ENCODE measurements at places on chromosomes 1 and 21.

DNA sequence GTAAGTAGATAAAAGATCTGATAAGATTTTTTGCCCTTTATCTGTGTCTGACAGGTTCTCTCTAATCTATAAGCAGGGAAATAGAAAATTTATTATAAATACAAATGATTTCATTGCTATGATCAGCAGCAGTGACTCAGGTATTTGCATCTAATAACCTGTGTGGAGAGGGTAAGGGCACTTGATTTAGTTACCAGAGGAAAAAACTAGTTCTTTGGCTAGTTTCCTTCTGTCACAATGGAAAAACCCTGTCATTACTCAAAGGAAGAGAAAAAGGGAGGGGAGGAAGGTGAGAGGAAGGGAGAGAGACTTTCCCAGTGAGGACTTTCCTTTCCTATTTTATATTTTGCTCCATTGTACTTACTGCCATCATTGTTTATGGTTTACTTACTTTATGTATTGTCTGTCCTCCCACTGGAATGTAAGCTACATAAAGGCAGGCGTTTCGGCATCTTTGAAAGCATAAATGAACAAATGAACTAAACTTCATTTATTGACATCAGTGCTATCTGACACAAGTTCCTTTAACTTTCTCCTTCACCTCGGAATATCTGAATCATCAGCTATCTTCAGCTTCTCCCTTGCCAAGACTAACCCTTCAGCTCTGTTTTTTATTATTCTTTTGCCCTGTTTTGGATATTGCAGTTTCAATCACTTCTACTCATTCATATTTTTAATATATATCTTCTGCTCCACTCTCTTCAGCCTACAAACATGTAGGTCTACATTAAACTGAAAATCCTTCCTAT lies 34.9 kb downstream of the WDR3 start:
- no peak for DNase-seq

GRCh38 chr1:219220945-219221344 lies 47.3 kb downstream of the LYPLAL1 start:
- no peak for DNase-seq

DNA sequence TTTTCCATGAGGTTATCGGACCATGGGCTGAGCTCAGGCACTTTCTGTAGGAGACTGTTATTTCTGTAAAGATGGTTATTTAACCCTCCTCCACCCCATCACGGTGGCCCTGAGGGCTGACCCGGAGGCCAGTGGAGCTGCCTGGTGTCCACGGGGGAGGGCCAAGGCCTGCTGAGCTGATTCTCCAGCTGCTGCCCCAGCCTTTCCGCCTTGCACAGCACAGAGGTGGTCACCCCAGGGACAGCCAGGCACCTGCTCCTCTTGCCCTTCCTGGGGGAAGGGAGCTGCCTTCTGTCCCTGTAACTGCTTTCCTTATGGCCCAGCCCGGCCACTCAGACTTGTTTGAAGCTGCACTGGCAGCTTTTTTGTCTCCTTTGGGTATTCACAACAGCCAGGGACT lies 2.6 kb upstream of the CCDC28B start:
- no peak for DNase-seq

DNA sequence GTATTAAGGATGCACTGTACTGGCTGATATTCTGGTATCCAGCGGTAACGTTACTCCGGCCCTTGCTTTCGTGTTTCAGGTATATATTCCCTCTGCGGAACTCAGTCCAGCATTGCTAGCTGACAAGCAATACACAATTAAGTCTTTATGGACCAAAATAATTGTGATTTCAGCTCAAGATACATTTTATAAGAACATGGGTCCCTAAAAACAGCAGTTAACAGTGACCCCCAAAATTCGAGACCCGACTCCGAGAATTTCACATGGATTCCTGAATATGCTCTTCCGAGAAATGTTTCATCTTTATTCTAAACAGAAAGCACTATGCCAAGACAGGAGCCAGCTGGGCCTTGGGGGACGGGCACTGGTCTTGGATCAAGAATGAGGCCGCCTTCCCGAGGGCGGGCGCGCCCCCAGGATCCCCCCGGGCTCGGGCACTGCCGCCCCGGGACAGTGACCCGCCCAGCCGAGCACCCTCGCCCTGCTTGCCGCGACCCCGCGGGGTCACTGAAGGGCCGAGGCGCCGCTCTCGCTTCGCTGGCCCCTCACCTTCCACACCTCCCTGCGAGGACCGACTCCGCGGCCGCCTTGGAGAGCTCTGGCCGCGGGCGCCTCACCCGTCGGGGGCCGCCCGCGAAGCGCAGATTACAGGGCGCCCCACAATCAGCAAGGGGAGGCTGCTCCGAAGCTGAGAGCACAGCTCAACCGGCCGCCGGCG lies 610 bp downstream of the SCYL3 start:
- DNase-seq: no peak

- DNase-seq: no peak
Observed at GRCh38 chr1:38337711-38338110, 291.1 kb upstream of the POU3F1 start.

GRCh38 chr1:55015123-55015522 lies 16.4 kb downstream of the BSND start:
- DNase-seq: no peak

DNA sequence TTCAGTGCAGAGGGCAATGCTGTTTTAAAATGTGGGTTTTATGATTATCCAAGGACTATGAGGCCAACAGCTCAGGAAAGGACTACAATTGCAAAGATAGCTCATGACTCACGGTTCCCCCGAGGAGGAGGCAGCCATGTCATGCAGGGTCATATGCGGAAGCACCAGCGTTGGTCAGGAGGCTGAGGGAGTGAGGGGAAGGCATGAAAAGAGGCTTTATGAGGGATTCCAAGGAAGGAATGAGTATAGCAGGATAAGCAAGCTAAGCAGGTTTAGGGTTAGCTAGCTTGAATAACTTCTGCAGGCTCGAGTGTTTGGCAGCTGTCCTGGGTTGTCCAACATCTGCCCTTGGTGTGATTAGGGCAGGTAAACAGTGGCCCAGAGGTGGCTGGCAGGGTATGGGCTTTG lies 495.1 kb downstream of the SETD4 start:
- DNase-seq: no peak

GRCh38 chr1:166612886-166613285 lies 226.4 kb upstream of the POGK start:
- DNase-seq: no peak

GRCh38 chr1:78884685-78885452 lies 121.7 kb downstream of the ADGRL4 start:
- DNase-seq: no peak

- no peak for DNase-seq
Observed at GRCh38 chr1:10057343-10057742, 24.6 kb downstream of the UBE4B start.

DNA sequence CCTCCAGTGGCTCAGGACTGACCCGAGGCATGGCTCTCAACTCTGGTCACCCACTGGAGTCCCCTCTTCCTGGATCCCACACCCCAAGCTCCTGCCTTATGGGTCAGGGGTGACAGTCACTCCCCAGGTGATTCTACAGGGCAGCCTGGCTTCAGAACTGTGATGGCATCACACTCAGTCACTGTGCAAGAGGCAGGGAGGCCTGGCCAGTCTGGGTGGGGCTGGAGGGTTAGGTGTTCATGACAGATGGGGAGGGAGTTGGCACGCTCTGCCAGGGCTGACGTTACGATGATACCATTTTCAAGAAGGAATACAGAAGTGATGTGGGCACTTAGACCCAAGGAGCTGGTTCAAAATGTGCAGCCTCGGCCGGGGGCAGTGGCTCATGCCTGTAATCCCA lies 25.2 kb upstream of the ABCG1 start:
- DNase-seq: peak; percentile 50

DNA sequence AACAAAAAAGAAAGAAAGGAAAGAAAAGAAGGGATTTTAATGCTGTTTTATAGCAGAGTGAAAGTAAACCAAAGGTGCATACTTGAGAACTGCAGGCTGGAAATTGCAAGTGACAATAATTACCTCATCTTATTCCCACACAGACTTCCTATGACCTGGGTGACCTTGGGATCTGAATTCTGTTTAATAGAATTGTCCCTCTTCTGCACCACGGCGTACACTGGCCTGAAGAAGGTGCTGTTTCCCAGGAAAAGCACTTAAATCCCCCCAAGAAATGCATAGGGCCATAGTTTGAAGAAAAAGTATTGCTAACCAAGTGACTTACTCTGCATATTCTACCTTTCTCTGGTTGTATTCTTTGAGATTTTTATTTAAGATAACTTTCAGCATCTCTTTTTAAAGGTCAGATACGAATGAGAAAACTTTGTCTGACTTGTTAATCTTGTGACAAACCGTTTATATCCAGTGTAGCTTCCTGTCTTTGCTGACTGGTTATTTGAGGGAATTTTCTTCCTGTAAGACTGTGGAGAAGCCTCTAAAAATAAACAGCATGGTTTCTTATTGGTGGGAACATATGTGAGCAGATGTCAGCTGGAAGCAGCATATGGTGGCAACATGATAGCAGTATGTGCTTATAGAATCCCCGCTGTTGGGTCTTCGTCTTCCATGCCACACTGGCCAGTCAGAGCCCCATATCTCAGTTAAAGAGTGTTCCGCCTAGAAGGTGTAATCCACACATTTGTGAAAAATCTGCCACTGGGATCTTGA lies 16.3 kb downstream of the TGFB2 start:
- no peak for DNase-seq

DNA sequence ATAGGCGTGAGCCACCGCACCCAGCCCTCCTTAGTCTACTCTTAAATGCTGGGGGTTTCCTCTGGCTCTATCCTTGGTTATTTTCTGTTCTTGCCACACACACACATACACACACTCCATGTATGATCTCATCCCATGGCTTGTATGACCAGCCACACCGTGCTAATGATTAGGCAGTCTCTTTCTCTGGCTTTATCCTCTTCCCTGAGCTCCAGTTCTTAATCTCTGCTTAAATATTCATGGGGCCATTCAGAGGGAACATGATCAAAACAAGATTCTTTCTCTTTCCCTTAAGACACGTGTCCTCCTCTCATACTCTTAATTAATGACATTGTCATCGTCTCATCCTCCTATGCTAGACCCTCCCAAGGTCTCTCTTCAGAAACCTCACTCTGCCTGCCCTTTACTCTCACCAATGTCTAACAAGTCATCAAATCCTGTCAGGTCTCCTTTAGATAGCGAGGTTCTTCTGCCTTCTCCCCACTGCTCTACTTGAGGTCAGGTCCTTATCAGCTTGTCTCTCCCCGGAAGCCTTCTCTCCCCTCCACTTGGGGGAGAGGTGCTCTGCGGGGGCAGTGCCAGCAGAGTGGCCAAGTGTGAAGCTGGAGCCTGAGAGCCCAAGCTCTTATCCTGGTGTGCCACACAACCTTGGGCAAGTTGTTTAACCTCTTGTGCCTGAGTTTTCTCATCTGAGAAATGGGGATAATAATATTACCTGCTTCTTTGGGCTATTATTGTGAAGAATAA lies 83.0 kb upstream of the GNG12 start:
- no peak for DNase-seq

DNA sequence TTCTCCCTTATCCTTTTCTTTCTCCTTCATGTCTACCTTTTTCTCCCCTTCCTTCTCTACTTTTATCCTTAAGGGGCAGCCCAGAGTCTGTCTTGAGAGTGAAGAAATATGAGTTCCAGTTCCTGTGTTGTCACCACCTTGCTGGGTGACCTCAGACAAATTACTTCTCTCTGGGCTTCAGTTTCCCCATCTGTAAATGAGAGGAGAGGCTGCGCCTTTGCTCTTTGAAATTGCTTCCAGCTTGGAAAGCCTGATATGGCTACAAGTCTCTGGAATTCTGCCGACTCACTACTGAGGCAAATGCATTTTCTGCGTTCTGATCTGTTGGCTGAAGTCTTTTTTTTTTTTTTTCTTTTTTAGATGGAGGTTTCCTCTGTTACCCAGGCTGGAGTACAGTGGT lies 119.2 kb downstream of the SYF2 start:
- no peak for DNase-seq

DNA sequence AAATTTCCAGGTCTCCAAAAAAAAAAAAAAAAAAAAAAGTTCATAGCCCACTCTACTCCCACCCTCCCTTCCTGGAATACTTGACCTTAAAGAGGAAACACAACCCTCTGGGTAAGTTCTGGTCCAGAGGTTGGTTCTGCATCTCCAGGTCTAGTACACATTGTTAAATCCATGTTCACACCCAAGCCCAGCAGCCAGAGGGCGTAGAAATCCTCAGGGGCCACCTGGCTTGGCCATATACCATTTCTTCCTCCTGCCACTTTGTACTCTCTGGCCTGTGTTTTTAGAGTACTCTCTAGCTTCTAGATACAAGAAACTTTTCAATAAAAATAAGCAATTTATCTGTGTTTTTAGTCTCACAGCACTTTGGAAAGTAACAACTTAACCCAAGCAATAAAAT lies 89.3 kb downstream of the PHTF1 start:
- DNase-seq: no peak

- no peak for DNase-seq
Observed at GRCh38 chr21:31710586-31710985, 21.3 kb downstream of the SCAF4 start.

DNA sequence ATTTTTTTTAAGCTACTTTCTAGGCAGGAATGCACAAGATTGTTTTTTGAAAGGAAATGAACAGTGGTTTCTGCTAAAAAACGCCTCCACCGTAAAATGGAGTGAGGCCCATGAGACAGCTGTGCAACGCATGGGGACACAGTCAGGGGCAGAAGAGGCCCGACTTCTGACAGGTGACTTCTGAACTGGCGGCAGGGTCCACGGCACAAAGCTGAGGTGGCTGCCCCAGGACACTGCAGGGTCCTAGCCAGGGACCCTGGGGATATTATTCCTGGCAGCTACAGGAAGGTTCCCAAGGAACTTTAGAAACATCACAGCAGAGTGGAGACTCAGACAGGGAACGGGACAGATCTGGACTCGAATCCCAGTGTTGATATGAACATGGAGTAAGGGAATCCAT lies 75.1 kb downstream of the SIM2 start:
- no peak for DNase-seq

DNA sequence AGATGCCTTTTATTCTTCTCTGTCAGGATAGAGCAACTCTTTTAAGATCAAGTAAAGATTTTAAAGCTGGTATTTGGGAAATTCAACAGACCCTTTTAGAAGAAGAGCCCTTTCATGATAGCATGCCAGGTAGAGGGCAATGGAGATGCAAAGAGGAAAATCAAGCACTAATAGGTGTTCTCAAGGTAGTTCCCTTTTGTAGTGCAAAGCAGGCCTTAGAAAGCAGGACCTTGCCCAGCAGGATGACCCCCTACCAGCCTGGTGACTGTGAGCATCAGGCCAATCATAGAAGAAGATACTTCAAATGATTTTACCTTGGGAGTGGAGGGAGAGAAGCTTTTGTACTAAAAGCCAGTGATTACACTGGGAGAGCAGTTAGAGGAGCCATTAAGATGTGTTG lies 381.4 kb upstream of the ZRANB2 start:
- DNase-seq: no peak

DNA sequence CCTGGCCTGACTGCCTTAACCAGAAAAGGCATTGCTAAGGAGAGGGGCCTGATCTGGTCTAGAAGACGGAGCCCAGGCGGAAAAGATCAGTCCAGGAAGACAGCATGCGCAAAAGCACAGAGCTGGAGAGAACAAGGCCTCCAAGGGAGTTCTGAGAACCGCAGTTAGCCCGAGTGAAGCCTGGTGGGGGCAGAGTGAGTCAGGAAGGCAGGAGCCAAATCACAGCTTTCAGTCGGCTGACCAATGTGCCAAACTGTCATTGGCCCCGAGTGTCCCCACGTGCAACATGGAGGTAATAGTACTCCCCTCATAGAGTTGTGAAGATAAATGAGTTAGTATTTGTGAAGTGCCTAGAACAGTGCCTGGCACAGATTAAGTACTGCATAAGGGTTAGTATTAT lies 1.2 kb upstream of the TSPAN2 start:
- no peak for DNase-seq
